ENCODE measurements at places on chromosomes 4 and X.

DNA sequence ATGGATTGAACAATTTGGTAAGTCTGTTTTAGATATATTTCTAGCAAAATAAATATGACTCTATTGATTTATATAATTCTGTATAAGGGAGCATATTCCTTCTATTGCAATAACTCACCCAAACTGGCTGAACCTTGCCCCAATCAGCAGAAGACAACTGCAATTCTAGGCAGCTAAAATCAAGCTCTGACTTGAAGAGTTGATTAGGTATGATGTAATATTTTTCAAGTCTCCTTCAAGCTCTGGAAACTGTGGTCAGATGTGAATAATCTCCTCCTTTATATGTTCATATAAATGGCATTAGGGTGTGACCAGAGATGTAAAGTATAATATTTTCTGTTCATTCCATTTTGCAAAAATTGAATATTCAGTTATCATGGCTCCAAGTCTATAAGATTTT lies 8.2 kb downstream of the RASSF6 start:
- DNase-seq = no peak

- no peak for DNase-seq
These were observed 41.9 kb downstream of the WDR1 start for GRCh38 chr4:10074767-10075105.

DNA sequence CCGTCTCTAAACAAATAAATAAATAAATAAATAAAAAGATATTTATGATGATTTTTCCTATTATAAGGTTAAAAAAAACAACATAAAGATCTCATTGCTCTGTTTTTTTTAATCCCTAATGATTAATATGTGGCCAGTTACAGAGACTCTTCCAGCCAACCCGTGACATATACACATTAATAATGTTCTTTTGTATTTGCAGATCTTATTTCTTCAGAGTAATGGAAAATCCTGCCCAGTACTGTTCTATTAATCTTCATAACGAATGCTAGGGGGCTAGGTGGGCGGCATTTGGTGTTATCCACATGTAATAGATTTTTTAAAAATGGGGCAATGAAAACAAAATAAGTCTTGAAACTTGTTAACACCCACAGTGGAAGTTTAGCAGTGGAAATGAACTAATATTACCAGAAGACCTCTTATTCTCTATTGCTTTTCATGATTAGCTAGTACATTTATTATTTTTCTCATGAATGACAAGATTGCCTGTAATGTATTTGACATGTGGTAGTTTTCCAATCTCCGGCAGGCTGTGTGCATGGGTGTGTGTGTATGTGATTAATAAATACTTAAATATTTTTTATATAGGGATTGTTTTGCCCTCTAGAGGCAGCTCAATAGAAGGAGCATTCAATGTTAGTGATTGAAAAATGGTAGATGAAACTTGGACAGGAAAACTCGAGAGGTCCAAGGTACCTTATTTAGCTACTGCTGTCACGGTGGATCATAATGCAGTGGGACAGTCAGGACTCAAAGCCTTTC lies 457.4 kb downstream of the IL1RAPL1 start:
- no peak for DNase-seq

GRCh38 chr4:10673817-10674369 lies 10.7 kb downstream of the CLNK start:
- no peak for DNase-seq

DNA sequence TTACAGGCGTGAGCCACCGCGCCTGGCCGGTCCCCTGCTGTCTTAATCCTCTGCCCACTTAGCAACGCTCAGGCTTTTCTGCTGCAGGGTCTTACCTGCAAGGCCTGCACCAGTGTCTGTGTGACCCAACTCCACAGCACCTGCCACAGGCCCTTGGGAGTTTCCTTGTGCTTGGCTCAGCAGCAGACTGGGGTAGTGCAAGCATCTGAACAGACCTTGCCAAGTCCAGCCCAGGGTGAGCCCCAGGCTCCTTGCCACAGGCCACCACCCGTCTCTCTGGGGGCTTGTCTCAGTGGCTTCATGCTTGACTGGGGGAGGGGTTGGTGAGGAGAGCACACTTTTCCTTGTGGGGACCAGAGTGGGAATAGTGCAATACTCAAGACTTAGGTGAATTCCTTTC lies 87.0 kb downstream of the FAM193A start:
- no peak for DNase-seq

DNA sequence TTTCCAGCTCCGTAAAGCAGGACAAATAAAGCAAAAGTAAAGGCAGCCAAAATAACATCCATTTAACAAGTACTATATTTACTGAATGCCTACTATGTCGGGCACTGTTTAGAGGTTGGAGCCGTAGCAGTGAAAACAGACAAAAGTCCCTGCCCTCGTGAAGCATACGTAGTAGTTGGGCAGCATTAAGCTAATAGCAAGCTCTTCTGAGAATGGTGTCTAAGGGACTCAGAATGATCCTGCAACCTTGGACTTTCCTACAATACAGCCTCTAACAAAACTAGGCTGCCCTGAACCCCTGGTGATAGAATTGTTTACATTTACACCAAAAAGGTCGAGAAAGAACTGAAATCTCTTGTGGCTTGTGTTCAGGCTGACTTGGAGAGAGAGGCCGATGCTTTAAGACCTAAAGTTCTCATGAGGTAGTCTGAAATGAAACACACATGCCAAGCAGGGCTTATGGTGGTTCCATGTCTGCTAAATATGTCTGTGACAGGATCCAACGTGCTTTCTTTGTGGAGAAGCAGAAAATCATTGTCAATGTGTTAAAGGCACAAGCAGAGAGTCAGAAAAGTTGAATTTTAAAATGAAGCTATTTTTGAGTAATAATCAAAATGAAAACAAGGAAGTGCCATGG lies 898 bp upstream of the PDGFC start:
- no peak for DNase-seq

- DNase-seq = no peak
These were observed at the start of gene BTK for GRCh38 chrX:101385795-101386541. TSS of gene BTK (minus strand) at chrX:101386191. CDS start at chrX:101375284, 10,907 bp downstream.

GRCh38 chr4:169802873-169803272 lies 45.1 kb upstream of the HPF1 start:
- DNase-seq = no peak

DNA sequence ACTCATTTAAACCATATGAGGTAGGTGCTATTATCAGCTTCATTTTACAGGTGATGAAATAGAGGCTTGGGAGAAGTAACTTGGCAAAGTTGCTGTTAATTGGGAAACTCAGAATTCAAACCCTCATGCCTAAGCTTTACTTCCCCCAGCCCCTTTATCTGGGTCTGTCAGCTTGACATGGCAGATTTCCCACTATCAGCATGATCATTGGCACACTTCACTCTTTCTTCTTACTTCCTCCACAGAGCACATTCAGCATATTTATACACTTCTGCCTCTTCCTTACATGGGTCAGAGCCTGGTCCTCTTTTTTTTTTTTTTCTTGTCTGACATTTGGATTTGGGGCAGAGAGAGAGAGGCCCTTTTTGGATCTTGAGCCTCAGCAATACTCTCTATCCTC lies 56.5 kb upstream of the ARX start:
- DNase-seq = no peak

GRCh38 chrX:123731258-123731986 lies 1.4 kb downstream of the THOC2 start:
- peak; percentile 16 for DNase-seq

- peak; percentile 66 for DNase-seq
These were observed 9.2 kb downstream of the NDUFA1 start for GRCh38 chrX:119880552-119881437.

DNA sequence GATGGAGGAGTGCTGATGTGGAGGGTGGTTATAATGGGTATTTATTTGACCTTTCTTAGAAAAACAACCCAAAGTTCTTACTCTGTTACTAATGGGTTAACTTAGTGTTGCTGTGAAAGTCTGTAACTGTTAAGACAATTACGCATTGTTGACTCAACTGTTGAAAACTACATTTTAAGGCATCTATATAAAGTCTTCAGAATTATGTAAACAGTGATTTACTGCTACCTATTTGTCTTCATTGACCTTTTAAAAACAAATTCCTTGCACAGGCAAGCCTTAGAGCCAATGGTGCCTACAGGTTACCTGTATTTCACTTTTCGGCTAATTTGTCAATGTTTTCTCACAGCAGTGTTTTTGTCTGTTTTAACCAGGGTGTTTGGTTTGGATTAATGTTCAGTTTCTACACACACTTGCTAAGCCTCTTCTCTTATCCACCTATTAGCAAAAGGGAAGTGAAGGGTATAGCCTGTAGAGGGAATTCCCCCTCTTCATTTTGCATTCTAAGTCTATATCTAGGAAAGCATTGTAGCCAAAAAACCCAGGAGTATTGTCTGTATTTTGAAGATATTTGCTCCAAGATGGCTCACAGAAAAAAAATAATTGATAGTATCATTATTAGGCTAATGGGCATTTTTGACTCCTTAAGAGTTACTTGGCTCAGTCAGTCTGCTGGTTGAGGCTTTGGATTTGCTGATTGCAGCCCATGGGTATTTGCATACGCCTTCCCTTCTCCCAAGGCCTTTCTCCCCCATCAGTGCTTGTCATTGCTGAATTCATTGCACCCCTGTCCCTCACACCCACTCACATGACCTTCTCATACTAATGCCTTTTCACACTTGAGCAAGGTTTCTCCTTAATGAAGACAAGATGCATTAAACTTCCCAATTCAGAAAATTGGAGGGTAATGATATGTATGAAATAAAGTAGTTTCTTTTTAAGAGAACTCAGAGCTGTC lies 30.5 kb downstream of the AFF1 start:
- DNase-seq = no peak

GRCh38 chr4:156931267-156931666 lies 40.3 kb downstream of the PDGFC start:
- DNase-seq = no peak

- no peak for DNase-seq
These were observed 95.4 kb upstream of the MYOZ2 start for GRCh38 chr4:119040261-119040660.

- DNase-seq = no peak
These were observed 152.9 kb downstream of the RTL3 start for GRCh38 chrX:78506248-78506647.

DNA sequence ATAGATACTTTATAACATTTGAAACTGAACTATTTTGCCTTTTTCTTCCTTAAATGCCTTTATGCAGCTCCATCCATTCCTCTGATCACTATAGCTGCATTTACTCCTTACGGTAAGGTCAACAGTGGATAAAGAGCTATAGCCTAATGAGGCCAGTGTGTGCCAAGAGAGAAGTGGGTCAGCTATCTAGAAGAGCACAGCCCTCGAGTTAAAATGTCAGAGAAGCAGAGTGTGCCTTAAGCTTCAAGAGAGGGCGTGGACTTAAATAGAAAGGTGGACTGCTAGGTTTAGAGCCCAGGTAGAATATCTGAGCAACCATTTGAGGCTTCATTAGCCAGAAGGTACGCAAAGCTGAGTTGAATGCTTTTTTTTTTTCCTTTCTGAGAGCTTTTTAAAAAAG lies 347.4 kb downstream of the BMPR1B start:
- no peak for DNase-seq

- DNase-seq = no peak
These were observed 384.8 kb downstream of the IL15 start for GRCh38 chr4:142021181-142021580.

- DNase-seq = peak; percentile 20
These were observed 1627.5 kb upstream of the TENM3 start for GRCh38 chr4:180615746-180616145.

GRCh38 chr4:86558797-86559196 lies 35.3 kb upstream of the PTPN13 start:
- no peak for DNase-seq

GRCh38 chr4:21778702-21779101 lies 169.9 kb downstream of the KCNIP4 start:
- no peak for DNase-seq

DNA sequence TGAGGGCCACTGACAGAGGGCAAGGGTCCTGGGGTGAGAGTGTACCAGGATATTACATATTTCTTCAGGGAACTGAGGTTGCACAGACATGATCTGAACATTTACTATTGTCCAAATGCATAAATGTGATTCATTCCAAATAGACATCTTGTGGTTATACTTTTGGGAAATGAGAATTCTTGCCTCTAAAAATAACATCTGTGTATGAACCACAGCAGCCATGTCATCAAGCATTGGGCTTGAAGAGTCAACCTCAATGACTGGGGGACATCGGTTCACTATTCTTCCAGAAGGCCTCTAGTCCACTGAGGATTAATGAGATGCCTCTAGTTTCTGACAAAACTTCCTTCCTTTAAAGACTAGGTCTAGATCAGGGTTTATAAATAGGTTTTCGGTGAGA lies 193.1 kb upstream of the GPC4 start:
- DNase-seq = no peak

DNA sequence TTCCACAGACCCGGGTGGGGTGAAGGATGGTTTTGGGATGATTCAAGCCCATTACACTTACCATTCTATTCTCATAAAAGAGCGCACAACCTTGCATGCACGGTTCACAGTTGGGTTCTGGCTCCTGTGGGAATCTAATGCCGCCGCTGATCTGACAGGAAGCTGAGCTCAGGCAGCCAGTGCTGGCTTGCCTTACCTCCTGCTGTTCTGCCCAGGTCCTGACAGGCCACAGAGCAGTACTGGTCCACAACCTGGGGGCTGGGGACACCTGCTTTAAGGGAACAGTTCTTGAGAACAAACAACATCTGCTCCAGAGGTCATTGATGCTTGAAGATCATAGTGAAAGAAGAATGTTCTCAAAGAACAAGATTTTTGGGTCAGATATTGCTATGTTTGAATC lies 8.0 kb upstream of the HS3ST1 start:
- no peak for DNase-seq

- no peak for DNase-seq
These were observed 41.0 kb upstream of the AGA start for GRCh38 chr4:177483271-177483670.

GRCh38 chrX:115324194-115324593 lies 34.7 kb downstream of the LUZP4 start:
- no peak for DNase-seq

DNA sequence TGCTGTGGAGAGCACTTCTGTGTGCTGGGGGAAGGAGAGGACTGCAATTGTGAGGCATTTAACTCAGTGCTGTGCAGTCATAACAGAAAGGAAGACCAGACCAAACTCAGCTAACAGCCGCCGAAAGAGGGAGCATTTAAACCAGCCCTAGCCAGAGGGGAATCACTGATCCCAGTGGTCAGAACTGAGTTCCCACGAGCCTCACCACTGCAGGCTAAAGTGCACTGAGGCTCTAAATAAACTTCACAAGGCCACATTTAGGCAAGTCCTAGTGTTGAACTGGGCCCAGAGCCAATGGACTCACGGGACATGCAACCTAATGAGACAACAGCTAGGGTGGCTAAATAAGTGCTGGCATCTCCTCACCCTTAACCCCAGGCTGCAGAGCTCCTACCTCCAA lies 20.4 kb downstream of the IQCM start:
- DNase-seq = no peak

DNA sequence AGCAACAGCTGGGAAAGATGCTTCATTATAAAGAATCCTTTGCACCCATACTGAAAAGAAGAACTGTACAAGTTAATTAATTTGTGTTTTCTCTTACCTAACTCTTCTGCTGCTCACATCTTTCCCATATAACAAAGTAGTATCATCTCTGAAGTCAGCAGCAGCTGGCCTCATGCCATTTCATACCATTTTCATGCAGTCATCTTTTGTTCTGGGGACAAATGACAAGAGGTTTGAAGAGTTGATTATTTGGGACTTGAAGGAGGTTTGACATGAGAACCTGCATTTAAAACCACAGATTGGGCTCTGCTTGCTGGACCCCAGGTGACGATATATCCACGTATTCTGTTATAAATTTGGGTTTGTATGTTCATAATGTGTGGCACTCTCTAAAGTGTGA lies 430.3 kb downstream of the SPRY1 start:
- no peak for DNase-seq

Data from NCI-H2081 (cell line).